ENCODE measurements at places on chromosomes 12 and 14.

DNA sequence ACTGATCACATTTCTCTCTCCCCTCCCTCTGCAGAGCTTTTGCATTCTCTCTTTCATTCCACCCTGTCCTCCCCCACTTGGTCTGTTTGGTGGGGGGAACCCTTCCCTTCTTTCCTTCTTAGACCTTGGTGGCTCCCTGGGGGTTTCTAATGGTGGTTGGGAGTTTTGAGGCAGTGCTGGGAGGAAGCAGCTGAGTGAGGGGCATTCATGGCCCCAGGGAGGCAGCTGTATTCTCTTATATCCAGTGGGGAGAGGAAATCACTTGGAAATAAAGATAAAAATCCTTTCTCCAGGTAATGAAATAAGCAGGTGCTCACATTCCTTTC lies 13.3 kb downstream of the NGDN start:
- DNase-seq, result no peak

DNA sequence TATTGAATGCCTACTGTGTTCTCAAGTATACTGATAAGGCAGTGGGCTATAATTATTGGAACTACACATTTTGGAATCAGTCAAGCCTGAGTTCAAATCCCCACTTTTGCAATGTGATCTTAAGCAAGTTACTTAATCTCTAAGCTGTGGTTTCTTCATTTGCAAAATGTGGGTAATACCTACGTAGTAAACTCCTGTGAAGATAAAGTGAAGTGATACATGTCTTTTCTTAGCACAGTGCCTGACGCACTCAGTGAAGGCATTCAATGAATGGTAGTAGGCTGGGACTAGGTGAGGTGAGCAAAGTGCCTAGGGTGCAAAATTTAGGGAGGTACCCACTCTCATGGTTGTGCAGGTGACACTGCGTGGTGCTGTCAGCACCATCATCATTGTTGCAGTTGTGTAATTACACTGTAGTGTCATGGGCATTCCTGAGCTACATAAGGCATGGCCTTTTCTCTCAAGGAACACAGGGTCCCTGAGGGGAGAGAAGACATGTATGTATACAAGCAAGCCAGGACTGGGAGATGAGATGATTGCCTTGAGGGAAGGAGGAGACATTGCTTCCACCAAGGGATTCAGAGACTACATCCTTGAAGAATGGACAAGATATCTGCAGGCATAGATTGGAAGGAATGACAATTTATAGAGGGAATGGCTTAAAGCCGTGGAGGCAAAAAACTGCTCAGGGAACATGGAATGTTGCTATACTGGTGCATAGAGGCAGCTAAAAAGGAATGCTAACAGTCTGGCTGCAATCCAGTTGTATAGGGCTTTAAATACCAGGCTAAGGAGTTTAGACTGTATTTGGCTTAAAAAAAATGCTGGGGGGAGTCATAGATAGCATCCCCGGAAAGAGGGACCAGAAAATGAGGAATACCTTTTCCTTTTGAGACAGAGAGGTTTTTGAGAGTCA lies 129.2 kb upstream of the ARHGAP5 start:
- no peak for DNase-seq

GRCh38 chr14:35287431-35288013 lies 4.7 kb upstream of the PSMA6 start:
- no peak for DNase-seq

DNA sequence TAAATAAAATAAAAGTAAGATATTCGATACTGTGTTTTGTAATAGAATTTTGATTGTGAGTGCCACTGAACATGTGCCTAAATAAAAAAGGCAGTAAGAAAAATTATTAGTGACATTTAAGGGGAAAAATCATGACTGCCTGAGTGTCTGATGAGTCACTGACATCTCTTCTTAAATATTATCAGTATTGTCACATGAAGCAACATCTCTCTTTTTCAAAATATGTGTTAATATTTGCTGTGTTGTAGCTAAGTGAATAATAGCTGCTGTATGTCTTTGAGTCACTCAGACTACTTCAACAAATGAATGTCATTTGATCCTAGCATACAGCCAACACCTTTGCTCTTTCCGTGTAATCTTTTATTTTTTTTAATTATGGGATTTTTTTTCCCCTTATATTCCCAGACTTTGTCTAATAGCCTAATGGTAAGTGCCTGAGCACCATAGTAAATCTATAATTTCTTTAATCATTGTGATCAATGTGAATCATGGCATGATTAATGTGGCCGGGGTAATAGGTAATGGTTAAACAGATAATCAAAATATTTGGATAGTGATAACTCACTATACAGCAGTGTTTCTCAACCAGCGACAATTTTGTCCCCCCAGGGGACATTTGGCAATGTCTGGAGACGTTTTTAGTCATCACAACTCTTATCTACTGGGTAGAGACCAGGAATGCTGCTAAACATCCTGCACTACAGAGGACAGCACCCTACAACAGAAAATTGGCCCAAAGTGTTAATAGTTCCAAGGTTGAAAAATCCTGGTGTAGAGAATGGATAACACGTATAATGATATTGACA lies 11.7 kb upstream of the OTX2 start:
- no peak for DNase-seq

- DNase-seq, result peak; percentile 65
Measured at GRCh38 chr12:5965950-5966383, 20.9 kb upstream of the ANO2 start.

DNA sequence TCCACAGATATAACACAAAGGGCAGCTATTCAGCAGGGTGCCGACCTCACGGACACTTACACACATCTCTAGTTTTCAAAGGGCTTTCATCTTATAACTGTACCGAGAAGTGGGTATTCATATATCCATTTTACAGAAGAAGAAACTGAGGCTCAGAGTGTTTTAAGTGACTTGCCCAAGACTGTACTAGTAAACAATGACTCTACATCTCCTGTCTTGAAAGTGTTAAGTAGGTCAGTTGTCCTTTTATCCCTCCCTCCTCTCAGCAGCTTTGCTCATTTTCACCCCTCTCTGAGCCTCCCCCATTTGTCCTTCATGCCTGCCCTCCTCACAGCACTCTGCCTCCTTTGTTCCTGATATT lies 13.8 kb downstream of the CFAP251 start:
- no peak for DNase-seq

DNA sequence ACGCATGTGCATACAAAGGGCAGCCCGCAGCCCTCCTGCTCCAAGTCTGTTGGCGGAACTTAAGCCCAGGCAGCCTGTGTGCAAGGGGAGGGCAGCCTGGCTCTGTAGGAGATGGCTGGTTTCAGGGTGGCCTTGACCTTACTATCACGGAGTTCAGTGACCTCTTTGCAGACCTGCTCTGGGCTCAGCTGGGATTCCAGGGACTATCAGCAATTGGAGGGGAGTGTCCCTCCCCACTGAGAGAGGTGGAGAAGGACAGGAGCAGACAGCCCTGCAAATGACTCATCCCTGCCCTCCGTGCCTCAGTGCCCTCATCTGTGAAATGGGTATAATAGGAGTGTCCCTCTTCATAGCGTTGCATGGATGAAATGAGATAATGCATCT lies 66.2 kb upstream of the DLK1 start:
- DNase-seq, result no peak

- no peak for DNase-seq
Measured at GRCh38 chr12:30652034-30652696, 43.5 kb downstream of the IPO8 start.

DNA sequence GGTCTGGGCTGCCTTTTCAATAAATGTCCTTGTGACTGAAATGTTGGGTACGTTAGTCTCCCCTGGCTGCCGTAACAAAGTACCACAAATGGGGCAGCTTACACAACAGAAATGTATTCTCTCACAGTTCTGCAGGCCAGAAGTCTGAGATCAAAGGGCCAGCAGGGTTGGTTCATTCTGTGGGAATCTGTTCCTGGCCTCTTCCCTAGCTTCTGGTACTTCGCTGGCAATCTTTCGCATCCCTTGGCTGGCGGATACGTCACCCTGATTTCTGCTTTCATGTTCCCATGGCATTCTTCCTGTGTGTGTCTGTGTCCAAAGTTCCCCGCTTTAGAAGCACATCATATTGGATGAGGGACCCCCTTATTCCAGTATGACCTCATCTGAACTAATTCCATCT lies 95.8 kb upstream of the NCOR2 start:
- DNase-seq, result no peak

- DNase-seq, result no peak
Measured at GRCh38 chr14:60863249-60863648, 117.6 kb downstream of the TRMT5 start.

- no peak for DNase-seq
Measured at GRCh38 chr12:17370621-17371020, 719.4 kb downstream of the RERGL start.

DNA sequence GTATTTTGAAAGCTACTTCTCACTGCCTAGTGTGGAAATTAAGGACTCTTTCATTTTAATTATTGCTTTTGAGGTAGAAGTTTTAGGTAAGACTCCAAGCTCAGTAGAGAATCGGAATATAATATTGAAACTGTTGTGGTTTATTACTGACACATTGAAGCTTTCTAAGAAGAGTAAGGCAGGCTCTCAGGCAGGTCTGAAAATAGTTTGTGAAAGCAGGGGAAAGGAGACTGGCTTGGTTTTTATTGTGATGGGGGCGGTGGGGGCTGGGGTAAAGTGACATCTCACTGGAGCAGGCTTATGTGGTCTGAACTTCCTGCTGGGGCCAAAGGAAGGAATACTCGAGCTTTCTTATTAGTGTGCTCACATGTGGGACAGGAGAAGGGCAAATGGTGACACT lies 79.5 kb downstream of the OTOGL start:
- DNase-seq, result no peak

DNA sequence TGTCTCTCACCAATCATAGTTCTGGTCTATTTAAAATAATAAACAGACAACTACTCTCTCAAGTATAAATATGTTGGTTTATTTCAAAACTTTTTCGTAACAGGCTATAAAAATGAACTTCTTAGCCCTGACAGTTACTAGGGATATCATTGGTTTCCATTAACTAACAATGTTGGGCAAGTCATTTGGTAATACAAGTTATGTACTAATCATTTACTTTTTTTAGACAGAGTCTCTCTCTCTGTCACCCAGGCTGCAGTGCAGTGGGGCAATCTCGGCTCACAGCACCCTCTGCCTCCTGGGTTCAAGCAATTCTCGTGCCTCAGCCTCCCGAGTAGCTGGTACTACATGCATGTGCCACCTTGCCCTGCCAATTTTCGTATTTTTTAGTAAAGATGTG lies 14.6 kb upstream of the KANSL2 start:
- DNase-seq, result no peak

GRCh38 chr12:113512568-113512967 lies 40.9 kb upstream of the LHX5 start:
- no peak for DNase-seq

- peak; percentile 51 for DNase-seq
Measured at GRCh38 chr14:45426685-45427282, 173.8 kb upstream of the MIS18BP1 start.

DNA sequence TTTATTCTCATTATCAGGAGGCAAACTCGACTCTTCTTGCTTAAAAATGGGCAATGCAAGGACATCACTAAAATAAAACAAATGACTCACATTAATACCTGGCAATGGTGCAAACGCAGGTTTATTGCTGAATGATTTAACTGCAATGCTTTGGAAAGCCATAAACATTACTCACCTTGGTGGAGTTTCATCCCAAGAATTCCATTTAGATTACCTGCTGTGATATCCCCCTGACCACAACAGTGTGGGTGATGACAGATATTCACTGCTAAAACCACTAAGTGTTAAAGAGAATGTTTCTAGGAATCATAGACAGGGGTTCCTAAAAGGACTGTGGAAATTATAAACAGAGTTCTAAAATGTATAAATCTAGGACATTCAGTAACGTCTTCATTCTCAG lies 35.3 kb upstream of the CSRNP2 start:
- no peak for DNase-seq

GRCh38 chr14:88002421-88003075 lies 2.4 kb upstream of the GPR65 start:
- peak; percentile 71 for DNase-seq

DNA sequence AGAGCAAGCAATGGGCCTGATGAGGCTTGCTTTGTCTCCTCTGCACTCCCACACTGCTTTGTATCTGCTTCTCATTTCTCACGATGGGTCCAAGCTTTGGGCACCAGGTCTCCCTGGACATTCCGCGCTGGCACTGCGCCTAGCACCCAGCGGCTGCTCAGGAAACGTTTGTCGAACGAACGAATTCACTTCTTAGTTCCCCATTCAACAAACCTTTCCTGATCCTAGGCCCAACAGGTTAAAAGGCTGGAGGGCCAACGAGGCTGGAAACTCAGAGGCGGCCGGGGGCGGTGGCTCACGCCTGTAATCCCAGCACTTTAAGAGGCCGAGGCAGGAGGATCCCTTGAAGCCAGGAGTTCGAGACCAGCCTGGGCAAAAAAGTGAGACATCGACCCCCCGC lies 1.0 kb upstream of the GLRX5 start:
- peak; percentile 48 for DNase-seq

DNA sequence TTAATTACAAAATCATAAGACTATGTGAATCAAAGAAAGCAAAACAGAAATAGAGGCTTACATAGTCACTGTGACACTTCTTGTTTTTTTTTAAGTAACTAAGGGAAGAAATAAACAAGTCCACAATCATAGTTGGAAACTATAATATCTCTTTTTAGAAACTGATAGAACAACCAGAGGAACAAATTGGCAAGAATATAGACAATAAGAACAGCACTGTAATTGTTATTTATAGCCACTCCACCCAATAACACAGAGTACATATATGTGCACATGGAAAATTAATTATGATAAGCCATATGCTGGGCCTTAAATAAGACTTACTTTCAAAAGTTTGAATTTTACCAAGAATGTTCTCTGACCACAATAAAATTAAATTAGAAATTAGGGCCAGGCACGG lies 101.1 kb downstream of the PLEKHG7 start:
- DNase-seq, result no peak

DNA sequence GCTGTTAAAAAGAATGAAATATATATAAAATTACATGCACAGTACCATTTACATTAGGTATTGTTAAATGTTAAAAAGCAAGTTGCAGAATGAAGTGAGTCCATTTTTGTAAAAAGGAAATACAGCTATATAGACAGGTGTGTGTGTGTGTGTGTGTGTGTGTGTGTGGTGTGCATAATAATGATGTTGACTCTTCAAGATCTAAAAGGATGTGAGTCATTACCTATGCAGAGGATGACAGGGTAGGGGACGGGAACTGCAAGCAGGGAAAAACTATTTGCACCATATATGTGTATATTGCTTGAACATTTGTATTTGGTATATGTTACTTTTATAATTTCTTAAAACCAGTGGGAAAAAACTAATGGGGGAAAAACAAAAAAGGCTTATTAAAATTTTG lies 3.1 kb downstream of the C14orf39 start:
- DNase-seq, result no peak

GRCh38 chr12:122032580-122032979 lies 10.9 kb downstream of the BCL7A start:
- DNase-seq, result no peak

- DNase-seq, result no peak
Measured at GRCh38 chr14:64970776-64971477, 1.2 kb downstream of the RAB15 start.

DNA sequence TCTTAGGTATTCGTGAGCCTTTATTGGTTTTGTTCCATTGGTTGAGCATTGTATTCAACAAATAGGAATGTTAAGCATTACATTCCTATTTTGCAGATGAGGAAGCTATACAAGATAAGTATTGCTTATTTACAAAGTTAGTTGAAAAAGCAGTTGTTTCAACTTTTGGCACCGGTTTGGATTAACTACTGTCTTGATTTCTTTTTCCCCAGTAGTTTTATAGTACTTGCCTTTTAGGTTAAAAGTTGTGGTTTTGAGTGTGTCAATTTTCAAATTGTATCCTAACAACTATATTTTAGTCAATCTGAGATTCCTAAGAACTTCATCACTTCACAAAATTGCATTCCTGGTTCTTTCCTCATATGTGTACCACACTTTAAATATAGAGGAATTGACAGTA lies 23.8 kb upstream of the MBIP start:
- no peak for DNase-seq

GRCh38 chr14:68580671-68581070 lies 212.2 kb downstream of the ZFP36L1 start:
- no peak for DNase-seq
